DMS79 treated with DMSO at 0.1 percent for 48 hours (cell line): ENCODE measurements at places on chromosomes 7 and 10.

- DNase-seq: no peak
Measured at GRCh38 chr7:139855498-139856270, 26.6 kb downstream of the TBXAS1 start.

DNA sequence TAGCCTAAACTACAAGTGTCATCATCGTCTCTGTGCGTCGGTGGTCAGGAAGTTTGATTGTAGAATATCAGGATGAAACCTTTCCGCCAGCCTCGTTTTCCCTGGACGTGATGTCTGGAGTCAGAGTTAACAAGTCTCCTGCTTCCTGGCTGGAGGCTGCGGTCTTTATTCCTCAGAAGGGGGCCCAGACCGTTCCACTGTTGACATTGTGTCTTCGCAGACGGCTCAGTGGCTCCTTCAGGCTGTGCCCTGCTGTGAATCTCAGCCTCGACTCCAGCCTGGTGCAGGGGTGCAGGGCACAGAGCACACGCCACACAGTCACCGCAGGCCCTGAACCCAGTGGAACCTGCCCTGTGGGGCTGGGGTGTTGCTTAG is 37.2 kb upstream of the INSIG1 start:
- no peak for DNase-seq

DNA sequence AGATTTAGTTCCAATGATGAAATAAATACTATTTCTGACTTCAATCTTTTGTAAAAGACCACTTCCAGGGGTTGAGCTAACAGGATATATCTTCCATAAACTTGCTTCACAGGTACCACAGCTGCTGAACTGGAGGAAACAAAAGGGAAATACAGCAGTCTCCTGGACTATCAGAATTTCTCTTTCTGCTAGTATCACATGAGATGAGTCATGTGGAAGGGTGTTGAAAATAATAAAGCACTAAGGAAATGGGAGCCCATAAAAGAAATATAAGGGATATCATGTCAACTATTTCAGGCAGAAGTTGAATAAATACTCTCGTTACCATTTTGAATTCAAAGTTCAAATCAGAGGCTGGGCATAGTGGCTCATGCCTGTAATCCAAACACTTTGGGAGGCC is 250.3 kb upstream of the NFE2L3 start:
- no peak for DNase-seq

- no peak for DNase-seq
Measured at GRCh38 chr7:143147070-143147469, 15.2 kb downstream of the PIP start.

GRCh38 chr7:7183838-7184463 is 1.6 kb downstream of the C1GALT1 start:
- no peak for DNase-seq

GRCh38 chr10:6396652-6397051 is 183.4 kb downstream of the PRKCQ start:
- no peak for DNase-seq

DNA sequence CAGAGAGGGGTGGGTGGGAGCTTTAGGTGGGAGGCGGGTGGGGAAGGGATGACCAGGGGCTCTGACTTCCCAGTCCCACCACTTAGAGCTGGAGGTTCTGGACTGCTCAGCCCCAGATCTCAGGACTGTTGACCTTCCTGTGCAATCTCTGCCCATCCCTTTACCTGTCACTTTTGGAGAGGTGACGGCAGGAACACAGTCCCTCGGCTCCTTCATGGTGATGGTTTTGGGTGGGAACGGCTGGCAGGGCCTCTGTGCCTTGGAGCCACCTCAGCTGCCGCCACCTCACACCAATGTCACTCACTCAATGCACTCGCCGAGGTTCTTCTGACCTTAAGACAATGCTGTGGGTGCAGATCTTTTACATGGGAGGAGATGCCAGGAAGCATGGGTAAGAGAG is 49.0 kb downstream of the TMEM270 start:
- no peak for DNase-seq

- no peak for DNase-seq
Measured at GRCh38 chr7:81698965-81699364, 70.9 kb downstream of the HGF start.

DNA sequence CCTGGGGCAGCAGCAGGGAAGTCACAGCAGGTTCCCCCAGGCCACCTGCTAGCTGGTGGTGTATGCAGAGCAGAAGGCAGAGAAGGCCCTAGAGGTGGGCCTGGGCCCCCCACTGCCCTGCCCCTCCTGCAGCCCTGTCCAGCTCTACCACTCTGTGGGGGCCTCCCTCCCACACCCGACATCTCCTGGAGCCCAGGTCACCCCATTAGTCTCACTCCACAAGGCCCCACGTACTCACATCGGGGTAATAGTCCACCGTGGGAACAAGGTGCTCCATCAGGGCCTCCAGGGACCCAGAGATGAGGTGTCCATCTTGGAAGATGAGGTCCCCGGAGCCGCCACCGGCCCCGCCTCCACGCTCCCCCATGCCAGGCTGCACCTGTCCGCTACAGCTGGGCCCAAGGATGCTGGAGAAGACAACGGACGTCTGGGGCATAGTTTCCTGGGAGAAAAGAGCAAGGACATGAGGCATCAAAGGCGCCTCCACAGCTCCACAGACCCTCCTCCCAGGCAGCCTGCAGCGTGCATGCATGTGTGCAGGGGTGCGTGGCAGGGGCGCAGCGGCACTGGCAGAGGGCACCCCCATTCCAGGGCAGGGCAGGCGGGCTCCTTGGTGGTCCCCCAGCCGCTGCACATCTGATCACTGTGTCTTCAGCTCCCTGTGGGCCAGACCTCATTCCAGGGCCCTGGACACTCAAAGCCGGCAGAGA is 61.0 kb downstream of the RASGEF1A start:
- DNase-seq: no peak

DNA sequence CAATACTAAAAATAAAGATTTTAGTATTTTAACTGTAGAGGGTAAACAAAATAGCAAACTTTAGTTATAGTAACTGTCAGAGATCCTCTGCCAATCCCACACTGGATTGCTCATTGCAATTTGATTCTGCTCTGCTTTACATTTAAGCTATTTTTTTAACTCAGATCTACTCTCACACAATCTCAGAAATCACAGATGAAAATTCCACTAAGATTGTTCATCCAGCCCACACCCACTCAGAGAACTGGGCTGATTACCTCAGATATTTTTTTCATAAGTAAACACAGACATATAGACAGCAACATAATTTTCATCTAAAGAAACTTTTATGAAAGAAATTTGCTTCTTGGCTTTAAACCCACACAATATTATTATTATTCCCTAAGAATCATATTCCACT is 7.0 kb downstream of the OSBPL3 start:
- no peak for DNase-seq

DNA sequence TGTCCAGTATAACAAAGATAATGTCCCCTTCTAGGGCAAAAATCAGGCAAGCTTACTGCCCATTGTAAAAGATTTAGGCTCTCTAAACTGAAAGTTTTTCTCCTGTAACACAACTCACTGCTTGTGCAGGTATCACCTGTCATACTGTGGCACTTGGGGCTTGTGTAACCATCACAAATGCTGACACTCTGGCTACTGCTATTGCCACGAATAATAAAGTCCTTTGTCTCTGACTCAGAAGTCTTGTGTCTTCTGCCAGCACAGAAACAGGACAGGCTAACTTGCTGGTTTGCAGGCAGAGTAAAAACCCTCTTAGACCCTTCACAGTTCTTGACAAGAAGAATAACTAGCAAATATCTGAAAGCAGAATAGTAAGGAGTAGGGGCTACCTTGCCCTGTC is 273.9 kb downstream of the RPS24 start:
- DNase-seq: no peak

DNA sequence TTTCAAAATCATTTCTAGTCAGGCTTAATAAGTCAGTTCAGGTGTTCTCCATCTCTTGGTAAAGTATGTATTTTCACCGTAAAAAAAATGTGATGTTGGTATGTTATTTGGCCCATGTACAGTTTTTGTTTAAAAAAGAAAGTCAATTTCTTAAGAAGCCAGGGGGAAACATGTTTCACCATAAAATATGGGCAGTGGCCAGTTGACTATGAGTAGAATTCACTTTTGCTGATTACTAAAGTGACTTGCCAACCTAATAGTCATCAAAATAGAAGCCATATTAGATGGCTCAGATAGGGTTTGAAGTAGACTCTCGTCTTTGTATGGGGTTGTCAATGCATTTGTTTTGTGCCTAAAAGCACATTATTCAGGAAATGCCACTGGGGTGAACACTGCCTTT is 266.3 kb downstream of the BICC1 start:
- DNase-seq: no peak
